ENCODE measurements at places on chromosomes 12 and 14.

DNA sequence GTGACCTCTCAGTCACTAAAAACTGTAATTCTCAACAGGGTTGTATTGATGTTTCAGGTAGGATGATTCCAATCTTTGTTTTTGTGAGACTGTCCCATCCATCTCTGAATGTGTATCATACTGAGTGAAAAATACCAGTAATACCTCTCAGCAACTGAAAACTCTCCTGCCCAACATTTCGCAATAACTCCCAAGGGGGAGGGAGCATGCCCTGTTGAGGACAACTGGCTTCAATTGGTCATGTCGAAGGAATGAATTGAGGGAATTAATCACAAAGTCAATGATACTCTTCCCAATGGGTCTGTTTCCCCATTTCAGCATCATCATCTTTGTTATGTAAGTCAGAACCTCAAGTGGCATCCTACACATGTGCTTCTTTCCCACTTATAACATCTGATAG, 102.4 kb upstream of the E2F7 start:
- no peak for DNase-seq

DNA sequence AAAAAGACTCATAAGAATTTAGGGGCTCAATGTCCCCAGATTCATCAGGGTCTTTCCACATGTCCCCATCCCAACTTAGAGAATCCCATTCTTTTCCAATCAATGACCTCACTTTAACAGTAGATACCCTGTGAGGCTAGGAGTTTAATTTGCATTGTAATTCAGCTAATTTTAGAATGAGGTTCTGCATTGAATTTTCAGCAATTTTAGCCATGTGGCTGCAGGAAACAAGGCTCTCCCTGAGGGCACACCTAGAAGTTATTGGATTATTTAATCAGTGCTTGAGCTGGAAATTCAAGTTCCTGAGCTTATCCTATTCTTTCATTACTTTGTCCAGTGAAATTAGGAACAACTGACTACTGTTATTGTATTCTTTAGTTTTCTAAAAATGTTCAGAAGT, 433.8 kb downstream of the ADAMTS20 start:
- no peak for DNase-seq

- no peak for DNase-seq
Observed at GRCh38 chr14:93832665-93833064, 44.4 kb upstream of the PRIMA1 start.

GRCh38 chr14:78228702-78229327, 58.6 kb downstream of the NRXN3 start:
- no peak for DNase-seq

DNA sequence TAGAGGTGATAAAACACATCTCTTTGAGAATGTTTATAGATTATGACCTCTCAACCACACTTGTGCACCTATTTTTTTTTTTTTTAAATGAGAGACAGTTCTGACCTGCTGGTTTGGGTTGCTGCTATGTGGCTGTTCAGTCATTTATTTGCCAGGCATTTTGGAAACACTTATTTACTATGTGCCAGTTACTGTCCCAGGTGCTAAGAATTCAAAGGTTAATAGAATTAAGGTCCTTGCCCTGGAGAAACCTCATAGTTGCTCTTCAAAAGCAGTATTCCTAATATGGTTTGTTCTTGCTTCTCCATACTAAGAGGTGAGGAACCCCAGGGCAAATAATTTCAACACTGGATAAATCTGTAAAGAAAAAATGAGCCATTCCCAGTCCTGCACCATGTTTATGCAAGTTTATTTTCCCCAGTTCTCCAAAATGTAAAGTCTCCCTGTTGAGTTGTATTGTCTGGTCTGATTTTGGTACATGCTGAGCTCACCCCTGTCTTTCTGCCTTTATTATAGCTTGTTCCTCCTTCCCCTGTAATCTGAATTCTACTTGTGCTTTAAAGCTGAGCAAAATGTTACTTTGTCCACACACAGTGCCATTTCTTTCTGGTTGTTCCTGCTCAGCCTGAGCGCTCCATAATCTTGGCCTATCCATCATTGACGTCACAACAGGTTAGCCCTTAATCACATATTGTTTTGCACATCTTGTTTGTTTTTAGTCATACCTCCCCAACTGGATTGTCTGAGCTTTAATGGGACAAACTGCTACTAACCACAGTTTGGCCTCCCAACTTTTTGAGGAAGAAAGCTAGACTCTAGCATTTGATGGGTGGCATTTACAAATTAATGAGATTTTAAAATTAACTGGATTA, 56.7 kb downstream of the SRGAP1 start:
- no peak for DNase-seq

DNA sequence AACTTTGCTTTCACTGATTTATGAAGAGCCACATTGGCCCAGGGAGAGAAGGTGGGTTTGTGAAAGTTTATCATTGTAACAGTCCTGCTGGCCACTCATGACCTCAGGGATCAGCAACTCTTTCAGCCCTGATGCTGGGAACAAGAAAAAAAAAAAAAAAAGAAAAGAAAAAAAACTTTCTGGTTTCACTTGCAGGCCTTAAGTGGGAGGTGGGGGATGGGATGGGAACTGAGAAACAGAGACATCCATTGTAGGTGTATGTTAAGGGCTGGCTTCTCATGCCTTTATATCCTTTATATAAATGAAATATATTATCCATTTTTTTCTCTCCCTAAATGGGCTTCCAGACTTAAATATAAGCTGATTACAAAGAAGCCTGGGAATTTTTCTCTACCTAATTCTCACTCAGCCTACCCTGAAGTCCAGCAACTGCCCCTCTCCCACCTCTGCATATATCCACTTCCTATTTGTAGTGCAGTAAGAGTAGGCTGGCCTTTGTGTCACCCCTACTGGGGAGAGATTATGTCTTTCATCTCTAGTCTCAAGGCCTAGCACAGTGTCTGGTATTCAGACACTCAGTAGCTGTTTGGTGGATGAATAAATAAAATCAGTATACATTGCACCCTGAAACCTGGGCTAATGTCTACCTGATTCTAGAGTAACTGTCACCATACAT, 187.1 kb downstream of the KICS2 start:
- DNase-seq, result no peak

DNA sequence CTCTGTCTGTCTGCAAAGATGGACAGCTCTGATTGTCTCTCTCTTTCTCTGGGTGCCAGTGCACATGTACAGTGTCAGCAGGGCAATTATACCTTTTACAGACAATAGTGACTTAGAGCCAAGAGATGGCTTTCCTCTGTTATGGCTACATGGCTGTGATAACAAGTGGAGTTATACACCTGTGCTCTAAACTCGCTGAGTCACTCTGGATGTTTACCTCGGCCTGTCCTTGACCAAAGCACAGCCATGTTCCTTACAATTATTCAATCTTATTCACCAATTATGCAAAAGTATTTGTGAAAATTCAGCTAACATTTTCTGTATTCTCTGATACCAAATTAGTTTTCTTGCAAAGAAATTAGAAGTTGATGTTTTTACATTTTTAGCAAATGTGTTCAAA, 475.5 kb upstream of the CCDC196 start:
- DNase-seq, result no peak

- no peak for DNase-seq
Observed at GRCh38 chr14:34997762-34998161, 15.0 kb downstream of the SRP54 start.

DNA sequence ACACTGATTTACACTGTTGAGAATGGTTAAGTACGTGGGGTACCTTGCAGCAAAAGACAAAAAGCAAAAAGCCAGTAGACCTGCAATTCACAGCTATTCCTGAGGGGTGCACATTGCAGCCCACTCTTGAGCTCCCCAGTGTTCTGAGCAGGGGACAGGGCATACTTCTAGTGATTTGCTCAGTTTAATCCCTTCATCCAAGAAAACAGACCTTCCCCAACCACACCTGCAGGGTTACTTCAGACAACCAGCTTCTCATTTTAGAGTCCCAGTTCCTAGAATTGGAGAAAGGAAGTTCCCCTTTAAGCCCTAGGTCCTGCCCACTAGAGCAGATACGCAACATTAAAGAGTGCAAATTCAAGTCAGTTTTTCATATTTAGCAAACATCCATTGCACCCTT, 3.6 kb upstream of the WSB2 start:
- DNase-seq, result no peak

GRCh38 chr12:63298386-63298930, 147.5 kb upstream of the AVPR1A start:
- no peak for DNase-seq

DNA sequence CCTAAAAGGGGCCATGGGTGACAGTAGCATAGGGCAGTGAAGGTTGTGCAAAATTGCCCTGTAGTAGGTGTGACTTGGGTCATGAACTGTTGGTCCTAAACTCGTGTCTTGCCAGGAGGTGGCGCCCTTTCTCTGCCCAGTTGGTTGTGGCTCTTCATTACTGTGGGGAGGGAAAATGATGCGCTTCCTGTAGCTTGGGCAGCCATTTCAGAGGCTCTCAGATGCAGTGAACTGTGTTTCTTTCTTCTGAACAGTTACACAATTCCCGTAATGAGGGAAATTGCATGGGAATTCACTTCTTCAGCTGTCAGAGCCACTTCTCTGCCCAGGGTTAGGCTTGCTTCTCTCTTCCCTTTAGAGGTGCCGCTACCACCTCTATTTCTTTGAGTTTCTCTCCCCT, 148.1 kb upstream of the NRXN3 start:
- DNase-seq, result peak; percentile 66

DNA sequence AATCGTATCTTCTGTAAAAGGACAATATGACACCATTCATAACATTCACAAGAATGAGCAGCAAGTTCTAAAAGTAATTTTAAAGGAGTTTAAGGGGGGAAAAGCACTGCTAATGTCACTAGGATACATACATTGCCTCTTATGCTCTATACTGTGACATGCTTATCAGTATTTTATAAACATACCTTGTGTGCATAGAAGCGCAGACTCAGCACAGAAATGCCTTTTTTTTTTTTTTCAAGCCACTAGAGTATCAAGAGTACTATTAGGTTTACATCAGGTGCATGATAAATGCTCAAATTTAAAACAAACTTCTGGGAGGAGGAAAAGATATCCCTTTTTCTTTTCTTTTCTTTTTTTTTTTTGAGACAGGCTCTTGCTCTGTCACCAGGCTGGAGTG, 13.6 kb upstream of the SMARCC2 start:
- no peak for DNase-seq

DNA sequence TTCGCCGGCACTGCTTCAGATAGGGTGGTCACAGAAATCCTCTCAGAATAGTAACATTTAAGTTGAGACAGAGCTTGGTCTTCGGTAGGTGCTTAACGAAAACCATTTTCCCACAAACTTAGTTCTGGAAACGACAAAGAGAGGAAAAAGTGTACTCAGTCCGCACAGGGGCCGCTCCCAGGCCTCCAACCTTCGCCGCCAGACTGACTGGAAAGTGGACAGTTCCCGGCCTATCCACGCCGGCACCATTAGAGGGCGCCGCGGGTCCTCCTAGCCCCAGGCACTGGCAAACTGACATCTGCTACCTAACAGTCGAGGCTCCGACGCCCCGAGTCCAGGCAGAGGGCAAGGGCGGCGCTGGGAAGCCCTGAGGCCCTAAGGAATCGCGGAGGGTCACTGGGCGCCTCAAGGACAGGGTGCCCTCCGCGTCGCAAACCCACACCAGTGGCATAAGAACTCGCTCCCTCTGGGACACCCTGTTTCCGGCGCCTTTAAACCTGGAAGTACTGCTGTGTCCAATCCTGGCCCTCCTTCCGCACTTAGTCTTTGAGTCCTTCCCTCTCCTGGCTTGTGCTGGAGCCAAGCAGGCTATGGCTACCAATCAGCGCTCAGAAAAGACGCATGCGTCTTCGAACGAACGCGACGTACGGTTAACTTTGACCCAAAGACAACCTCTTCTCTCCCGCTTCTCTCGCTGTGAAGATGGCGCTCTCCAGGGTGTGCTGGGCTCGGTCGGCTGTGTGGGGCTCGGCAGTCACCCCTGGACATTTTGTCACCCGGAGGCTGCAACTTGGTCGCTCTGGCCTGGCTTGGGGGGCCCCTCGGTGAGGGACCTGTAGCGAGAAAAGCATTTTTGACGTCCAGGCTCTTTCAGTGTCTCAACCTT, at the start of gene LETMD1:
Gene LETMD1, plus strand, starts transcription at position 673 of the 886 bp plus-strand sequence. Its CDS starts 30 bp downstream, at position 703.
- peak; percentile 97 for DNase-seq

DNA sequence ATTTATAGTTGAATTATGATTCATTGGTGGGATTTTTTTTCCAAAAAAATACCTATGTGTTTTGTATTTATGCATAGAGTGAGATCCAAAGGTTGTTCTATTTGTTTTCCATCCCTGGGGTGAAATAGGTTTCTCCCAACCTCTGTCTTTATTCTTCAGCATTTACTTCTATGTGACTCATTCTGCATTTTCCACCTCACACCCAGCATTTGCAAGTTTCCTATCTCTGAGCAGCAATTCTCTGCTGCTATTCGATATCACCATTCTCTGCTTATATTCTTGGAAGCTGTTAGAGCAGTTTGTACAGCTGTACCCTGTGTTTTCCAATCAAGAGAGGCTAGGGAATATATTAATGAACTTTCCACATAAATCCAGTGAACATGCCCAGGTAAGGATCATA, 538.9 kb downstream of the SNAPC1 start:
- peak; percentile 8 for DNase-seq

- DNase-seq, result peak; percentile 21
Observed at GRCh38 chr12:26122681-26123481, 2.0 kb downstream of the BHLHE41 start.

DNA sequence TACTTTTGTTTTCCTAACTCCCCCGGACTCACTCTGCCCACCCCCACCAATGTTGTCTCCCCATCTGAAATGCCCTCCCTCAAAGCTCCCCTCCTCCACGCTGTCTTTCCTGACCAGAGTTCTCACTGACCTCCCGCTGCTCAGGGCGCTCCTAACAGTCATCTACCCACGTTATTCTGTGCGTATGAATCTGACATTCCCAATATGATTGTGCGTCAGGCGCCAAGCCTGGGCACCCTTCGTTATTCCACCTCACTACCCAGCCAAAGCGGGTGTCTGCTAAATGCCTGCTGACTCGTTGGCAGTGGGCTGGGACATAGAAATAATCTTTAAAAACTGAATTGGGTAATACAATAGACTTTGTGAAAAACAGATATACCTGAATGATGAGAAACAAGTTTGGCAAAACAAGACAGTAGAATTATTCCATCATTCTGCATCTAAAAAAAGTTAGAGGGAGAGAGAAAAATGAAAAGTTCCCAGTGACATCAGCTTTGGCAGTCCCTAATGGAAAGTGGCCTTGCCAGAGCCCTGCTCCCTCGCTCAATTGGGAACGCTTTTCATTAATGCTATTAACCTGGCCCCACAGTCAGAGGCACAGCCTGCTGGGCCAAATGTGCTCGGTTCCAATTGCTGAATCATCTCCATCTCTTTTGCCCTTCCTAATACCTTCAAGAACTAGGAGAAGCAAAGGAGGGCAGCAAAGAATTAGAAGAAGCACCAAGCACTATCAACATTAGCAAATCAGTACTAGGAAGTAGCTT, 74.0 kb upstream of the PLXNC1 start:
- DNase-seq, result no peak

- DNase-seq, result no peak
Observed at GRCh38 chr12:52687497-52688385, 7.5 kb upstream of the KRT1 start.

- peak; percentile 70 for DNase-seq
Observed at GRCh38 chr12:95942524-95943329, at the start of gene CCDC38. Gene CCDC38, minus strand, starts transcription at chr12:95942614. Its CDS starts 6,105 bp downstream, at chr12:95936509.
